ENCODE measurements at places on chromosomes 4 and X.

- no peak for DNase-seq
These were observed 8.5 kb upstream of the ELMOD2 start for GRCh38 chr4:140515423-140515822.

DNA sequence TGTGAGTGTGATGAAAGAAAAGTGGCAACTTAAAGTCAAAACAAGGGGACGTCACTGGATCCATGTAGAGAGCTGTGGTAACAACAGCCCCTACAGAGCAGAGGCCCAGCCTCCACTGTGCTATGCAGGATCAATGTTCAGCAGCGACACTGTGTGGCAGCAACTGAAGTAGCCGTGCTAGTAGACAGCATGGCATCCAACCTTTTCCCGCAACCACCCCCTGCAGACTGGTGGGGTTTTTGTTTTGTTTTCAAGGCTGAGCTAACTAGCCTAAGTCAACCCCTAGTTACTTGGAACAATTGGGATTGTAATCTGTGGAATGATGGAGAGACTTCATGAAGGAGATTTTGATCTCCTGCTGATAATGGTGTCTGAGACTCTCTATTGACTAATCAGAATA, 44.4 kb upstream of the PPARGC1A start:
- DNase-seq: no peak

GRCh38 chr4:62544428-62544827, 1344.3 kb downstream of the ADGRL3 start:
- DNase-seq: no peak

DNA sequence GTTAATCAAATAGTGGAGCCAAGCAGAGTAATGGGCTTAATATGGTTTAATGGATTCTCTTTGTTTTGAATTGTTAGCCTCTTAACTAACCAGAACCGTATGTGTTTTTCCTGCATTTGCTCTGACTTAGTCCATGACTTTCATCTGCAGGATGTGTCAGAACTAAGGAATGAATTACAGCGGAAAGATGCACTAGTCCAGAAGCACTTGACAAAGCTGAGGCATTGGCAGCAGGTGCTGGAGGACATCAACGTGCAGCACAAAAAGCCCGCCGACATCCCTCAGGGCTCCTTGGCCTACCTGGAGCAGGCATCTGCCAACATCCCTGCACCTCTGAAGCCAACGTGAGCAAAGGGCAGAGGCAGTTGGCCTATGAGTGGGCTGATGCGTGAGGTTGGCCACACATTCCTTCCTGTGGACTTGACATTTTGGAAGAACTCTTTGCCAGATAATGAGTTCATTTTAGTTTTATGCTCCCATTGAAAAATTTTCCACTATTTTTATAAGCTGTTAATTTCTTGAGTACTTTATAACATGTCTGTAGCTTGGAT, 9.1 kb downstream of the MED28 start:
- no peak for DNase-seq

DNA sequence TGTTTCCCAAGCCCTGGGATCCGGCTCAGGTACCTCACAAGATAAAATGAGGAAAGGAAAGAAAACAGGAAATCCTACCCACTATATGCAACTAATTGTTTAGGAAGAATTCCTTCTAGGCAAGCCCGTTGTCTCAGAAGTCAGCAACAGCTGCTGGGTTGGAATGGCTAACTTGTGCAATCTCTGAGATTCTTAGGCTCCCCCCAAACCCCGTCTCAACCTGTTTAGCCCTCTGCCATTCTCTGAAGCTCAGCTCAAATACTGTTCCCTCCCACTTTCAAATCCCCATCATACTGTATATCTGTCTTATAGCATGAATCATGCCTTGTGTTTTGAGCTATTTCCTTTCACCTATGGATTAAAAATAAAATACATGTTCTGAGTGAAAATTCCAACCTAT, 28.9 kb downstream of the STARD8 start:
- DNase-seq: no peak

- DNase-seq: no peak
These were observed 5.4 kb upstream of the ADH4 start for GRCh38 chr4:99149426-99150019.

DNA sequence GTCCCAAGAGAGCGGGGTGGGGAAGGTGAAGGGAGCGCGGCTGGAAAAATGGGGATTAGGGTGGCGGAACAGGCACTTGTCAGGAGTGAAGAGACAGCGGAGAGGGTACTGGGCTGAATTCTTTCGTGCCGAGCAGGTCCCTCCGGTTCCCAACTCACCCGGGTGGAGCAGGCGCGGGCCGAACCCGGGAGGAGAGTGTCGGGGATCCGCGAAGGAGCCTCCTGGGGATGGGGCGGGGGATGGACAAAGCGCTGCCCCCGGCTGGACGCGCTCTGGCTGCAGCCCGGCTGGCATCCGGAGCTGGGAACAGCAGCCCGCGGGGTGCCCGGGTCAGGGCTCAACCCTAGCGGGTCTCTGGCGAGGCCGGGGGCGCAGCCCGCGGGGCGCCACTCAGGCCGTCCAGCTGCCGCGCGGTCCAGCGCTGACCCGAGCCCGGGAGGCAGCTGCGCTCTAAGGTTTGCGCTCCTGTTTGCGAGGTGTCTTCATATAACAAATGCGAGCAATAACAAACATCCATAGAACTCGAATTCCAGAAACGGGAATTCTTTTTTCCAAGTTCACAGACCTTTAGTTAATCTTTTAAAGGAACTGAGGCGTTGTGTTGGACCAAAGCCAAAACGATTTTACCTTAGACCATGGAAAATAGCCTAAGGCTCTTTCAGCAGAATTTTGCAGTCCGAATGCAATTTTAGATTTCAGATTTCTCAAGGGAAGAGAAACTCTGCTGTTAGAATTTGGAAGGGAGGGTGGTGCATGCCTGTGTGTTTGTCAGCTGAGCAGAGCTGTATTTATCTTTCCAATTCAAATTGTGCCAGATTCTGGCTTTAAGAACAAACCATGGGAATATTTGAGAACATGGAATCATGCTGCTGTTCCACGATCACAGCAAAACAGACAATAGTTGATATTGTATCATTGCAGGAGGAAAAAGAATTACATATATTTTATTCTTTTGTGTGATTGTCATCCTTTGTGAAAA, 744 bp downstream of the NPY5R start:
- DNase-seq: no peak

DNA sequence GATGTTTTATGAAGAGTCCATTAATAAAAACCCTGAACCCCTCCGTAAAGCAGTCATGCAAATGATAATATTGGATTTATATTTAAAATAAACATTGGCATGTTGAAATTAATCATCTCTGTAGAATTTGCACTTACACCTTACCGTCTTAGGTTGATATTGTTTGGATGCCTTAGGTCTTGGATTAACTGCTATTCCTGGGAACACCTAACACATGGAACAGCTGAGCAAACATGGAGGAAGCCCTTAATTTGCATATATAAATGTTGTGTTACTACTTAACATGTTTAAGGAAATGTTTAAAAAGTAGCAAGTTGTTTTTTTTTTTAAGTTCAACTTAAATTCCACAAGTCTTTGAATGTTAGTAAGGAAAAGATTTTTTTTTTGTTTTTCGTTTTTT, 62.5 kb downstream of the NSD2 start:
- no peak for DNase-seq

DNA sequence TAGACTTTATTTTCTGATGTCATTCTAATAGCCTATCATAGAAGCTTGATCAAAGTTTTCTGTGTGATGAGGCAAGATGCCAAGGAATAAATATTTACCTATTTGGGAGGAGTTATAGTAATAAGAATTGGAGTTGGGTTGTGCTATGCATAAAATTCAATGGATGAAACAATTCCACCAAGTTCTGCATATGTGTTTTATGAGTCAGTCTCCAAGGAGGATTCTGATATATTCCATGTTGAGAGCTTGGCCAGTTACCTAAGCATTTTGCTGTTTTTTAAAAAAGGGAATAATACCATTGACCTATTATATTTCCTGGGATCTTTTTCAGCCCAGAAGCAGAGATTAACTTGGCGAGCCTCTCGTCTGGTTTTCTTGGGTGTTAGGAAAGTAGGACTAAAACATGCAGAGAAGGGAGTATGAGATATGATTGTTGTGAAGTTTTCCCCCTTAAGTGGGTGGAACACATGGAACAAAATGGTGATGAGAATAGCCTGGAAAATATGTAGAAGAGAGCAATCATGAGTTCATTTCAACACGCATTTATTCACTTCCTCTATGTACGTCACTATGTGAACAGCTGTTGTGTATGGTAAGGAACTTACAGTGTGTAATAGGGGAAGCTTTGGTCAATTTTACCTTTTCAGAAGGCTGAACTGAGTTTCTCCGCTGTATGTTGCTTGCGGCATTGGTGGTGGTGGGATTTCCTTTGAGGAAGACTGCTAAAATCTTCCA, 39.2 kb downstream of the POLA1 start:
- DNase-seq: no peak

DNA sequence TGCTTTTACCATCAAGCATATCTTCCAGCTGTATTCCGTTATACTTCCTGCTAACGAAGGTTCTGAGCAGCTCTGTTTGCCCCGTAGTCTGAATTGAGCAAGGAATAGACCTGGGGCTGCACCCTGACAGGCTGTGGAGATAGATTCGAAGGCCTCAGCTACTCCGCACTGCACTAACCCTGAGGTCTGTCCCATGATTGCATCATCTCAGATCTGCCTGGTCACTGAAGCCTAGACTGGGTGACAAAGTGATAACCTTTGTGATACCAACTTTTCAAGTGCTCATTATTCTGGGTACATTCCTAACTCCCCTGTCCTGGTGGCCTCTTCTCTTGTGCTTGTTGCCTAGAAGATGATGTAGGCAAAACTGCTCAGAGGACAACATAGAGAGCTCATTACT, 29.9 kb upstream of the PGRMC1 start:
- DNase-seq: no peak

DNA sequence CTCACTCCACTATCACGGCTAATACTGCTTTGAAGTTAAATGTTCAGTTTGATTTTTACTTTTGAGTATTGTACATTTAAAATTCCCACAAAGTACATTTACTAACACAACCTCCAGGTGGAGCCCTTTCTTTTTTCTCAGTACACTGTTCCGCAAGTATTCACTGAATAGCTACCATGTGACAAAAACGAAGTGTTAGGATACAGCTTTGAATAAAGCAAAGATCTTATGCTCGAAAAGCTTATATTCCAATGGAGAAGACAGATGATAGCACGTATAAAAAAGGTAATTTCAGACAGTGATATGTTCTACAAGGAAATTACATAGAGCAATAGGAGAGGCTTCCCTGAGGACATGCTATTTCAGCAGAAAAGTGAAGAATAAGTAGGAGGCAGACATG, 60.7 kb upstream of the ABCG2 start:
- no peak for DNase-seq

DNA sequence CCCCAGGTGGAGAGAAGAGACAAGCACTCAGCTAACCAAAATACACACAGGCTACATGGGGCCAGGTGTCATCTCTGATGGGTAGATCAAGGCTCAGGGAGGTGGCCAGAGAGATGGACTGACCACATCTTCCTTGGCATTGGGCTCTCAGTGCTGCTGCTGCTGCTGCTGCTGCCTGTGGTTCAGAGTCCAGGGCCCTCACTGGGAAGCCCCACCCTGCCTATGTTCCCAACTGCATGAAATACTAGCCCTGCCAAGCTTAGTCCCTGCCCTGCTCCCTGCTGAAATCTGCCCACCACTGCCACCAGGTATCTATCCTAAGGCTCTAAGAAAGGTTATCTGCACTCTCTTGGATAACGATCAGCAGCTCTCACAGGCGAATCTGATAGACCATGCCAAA, 118.7 kb downstream of the EFHC2 start:
- no peak for DNase-seq

DNA sequence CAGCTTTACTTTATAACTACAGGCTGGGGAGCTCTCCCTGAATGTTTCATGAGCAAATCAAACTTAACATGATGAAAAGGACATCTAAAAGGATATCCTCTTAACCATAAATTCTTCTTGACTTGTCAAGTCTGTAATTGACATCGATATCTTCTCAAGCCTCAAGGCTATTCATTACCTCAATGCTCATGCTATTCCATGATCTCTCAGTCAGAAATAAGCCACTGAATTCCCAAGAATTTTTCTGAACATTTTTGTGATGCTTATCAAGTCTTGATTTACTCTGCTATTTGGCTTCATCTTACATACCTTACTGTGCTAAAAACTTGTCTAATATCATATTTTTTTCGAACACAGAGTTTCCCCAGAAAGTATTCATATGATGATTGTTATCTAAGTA, 433.4 kb downstream of the PDGFC start:
- no peak for DNase-seq

- DNase-seq: no peak
These were observed 12.3 kb upstream of the RAP2C start for GRCh38 chrX:132231587-132231986.

- no peak for DNase-seq
These were observed 166.6 kb downstream of the LDB2 start for GRCh38 chr4:16731776-16732380.

DNA sequence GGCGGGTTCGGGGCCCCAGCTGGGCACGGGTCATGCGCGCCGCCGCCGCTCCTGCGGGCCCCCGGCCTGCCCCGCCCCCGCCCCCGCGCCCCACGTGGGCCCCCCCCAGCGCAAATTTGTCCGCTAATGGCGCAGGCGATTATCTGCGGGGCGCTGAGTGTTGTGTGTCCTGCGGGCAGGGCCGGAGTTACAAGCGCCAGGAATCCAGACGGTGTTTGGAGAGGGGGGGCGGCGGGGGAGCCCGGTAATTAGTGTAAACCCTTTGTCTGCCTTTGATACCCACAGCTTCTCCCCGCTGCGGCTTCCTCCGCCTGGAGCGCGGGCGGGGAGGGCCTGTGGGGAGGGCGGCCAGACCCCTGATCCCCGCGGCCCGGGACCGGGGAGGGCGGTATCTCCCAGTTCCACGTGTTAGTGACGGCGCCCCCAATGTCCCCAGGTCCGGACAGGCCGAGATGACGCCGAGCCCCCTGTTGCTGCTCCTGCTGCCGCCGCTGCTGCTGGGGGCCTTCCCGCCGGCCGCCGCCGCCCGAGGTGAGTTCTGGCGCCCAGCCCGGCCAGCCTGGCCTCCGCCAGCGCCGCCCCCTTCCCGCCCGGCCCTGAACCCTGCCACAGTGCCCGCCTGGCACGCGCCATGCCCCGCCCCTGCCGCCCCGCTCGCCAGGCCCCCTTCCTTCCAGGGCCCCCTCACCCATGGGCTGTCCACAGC, 761 bp downstream of the FGFRL1 start:
- DNase-seq: no peak

- no peak for DNase-seq
These were observed 59.7 kb upstream of the VCX3B start for GRCh38 chrX:8404926-8405325.

- no peak for DNase-seq
These were observed 244.3 kb downstream of the GPAT3 start for GRCh38 chr4:83780053-83780733.

DNA sequence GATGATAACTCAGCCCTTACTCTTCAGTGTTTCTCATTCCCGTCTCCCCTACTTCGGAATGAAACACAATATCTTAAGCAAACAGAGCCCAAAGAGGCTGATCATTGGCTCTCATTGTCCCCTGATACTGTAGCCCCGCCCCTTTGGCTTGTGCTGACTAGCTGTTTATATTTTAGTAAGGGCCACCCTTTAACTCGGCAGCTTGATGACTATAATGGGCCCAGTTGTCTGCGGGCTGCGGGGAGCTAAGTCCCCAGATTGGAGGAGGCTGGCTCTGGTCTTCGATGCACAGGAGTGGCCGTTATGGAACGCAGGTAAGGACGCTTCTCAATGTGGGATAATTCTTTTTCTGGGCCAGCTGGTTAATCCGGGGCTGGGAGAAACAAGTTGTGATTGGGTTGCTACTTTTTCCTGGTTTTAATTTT, at the start of gene TRIM2:
Gene TRIM2 (plus strand): TSS at position 197 of the 425 bp plus-strand sequence. CDS start 88 bp downstream, at position 285.
- no peak for DNase-seq
